Thymus (tissue), 14 donors: ENCODE measurements at places on chromosomes 16 and 17.
A peak's percentile ranks its signal among the peaks of the same experiment; 100 is the strongest.

GRCh38 chr16:24041834-24042631, 206.2 kb downstream of the PRKCB start:
- peak; percentile 24 for DNase-seq

DNA sequence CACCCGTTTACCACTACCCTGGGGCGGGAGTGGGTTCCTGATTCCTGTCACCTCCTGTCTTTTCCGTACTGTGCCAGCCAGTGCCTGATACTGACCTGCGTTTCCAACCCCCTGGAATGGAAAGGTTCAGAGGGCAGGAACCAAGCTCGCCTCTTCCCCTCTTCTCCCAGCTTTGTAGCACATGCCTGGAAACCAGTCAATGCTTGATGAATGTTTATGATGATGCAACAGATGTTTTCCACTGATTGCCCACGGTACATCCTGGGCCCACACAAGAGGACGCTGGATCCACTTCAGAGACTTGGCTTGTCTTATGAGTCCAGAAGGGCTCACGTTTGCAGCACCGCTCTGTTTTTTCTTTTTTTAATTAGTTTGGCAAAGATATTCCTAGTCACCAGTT, 262.0 kb downstream of the CPPED1 start:
- no peak for DNase-seq

GRCh38 chr17:16243385-16243784, 26.4 kb downstream of the PIGL start:
- no peak for DNase-seq

GRCh38 chr17:46929413-46929812, 6.5 kb downstream of the GOSR2 start:
- DNase-seq = no peak

- DNase-seq = no peak
These were observed 19.5 kb downstream of the CNGB1 start for GRCh38 chr16:57951204-57951960.

DNA sequence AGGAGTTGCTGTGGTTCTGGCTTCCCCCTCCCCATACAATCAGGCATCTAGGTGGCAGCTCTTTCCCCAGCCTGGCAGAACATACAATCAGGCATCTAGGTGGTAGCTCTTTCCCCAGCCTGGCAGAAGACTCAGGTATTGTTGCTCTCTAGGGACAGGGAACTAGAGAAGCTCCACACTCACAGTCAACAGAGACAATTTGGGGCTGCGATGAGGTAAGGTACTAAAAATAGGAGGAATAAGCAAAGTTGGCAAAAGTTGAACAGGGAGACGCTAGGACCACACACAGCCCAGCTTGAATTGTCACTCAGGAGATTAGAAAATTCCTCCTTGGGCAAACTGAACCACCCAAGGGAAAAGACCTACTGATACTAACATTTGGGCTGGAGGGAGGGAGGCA, 315.5 kb upstream of the CDH5 start:
- DNase-seq = no peak

DNA sequence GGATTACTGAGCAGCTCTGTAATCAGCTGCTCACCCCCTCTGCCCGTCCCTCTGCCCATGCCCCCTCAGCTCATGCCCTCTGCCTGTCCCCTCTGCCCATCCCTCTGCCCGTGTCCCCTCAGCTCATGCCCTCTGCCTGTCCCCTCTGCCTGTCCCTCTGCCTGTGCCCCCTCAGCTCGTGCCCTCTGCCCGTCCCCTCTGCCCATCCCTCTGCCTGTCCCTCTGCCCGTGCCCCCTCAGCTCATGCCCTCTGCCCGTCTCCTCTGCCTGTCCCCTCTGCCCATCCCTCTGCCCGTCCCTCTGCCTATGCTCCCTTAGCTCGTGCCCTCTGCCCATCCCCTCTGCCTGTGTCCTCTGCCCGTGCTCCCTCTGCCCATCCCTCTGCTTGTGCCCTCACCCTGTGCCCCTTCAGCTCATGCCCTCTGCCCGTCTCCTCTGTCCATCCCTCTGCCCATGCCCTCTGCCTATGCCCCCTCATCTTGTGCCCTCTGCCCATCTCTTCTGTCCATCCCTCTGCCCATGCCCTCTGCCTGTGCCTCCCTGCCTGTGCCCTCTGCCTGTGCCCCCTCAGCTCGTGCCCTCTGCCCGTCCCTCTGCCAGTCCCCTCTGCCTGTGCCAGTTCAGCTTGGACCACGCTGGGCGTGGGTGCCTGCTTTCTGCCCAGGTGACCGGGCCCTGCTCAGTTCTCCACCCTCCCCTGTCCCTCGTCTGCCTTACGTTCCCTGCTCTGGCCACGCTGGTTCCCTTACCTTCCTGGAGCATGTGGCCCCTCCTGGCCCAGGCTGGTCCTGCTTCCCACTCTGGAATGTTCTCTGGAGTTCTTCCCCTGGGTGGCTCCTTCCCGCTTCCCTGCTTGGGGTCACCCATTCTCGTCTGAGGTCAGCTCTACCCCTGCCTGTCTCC, 97.6 kb downstream of the NPIPB11 start:
- DNase-seq = no peak

DNA sequence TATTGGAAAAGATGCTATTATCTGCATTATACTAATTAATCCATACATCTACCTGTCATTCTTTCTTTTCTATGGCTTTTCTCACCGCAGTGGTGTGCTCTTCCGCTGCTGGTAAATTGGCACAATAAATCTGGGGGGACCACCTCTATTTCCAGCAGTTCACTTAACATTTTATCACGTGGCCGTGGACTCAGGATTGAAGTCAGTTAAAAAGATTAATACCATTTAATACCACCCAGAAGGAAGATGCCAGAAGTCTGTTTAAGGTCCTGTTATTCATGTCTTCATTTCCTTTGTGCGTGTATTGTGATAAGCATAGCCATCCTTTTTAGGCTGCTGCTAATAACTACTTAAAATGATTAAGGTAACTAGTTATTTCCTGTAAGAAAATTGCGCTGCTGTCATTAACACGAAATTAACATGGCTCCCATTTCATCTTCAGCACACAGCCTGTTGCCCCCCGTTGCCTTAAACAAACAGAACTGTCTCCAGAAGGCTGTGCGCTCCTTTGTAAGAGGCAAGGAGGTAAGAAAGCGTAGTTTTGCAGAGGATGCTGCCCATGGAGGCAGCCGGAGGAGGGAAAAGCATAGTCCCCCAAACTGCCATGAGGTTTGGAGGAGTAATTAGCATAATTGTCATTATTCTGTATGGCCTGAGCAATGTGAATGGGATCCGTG, 414.4 kb downstream of the UTP18 start:
- DNase-seq = no peak

GRCh38 chr17:38341035-38341721, 2.6 kb downstream of the GPR179 start:
- no peak for DNase-seq

DNA sequence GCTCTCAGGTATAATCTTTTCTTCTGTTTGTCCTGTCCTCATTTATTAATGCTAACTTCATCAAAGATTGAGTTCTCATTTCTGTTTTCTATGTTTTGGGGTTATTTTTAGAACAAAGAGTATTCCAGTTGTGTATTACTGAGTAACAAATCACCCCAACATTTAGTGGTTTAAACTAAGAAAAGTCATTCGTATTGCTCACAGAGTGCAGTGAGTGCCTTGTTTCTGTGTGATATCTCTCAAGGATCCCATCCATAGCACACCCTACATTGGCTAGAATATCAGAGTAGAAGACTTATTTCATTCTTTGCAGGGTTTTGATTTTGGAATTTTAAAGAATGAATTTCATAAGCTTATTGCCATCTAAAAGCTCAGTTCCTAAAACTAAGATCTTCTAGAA, 72.1 kb downstream of the VMP1 start:
- no peak for DNase-seq

DNA sequence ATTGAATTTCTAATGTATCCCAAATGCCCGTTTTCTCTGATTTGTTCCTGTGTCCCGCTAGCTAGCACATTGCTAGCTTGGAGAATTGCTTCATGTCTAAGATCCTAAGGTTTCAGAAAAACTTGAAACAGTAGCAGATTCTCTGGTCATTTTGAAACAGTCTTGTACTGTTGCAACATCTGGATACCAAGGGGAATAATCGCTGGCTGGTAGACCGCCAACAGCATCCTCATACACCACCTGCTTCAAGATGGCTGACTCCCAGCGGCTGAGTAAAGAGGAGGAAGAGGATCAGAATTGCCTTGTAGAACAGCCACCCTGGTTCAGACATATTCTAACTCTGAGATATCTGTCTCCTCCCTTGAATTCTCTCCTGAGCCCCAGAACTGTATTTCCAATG, 226.7 kb upstream of the ELAC2 start:
- DNase-seq = no peak

DNA sequence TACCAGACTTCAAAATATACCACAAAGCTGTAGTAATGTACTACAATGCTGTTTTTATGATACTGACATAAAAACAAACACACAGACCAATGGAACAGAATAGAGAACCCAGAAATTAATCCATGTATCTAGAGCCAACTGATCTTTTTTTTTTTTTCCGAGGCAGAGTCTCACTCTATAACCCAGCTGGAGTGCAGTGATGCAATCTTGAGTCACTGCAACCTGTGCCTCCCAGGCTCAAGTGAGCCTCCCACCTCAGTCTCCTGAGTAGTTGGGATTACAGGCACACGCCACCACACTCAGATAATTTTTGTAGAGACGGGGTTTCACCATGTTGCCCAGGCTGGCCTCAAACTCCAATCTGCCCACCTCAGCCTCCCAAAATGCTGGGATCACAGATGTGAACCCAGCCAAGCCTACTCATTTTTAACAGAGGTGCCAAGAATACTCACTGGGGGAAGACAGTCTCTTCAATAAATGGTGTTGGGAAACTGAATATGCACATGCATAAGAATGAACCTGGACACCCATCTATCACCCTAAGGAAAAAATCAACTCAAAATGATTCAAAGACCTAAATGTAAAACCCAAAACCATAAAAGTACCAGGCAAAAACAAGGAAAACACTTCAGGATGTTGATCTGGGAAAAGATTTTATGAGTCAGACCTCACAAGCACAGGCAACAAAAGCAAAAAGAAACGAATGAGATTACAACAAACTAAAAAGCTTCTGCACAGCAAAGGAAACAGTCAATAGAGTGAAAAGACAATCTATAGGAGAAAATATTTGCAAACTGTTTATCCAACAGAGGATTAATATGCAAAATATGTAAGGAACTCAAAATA, 63.1 kb downstream of the STX8 start:
- no peak for DNase-seq

- no peak for DNase-seq
These were observed 23.0 kb downstream of the KCNJ16 start for GRCh38 chr17:70098030-70098429.

DNA sequence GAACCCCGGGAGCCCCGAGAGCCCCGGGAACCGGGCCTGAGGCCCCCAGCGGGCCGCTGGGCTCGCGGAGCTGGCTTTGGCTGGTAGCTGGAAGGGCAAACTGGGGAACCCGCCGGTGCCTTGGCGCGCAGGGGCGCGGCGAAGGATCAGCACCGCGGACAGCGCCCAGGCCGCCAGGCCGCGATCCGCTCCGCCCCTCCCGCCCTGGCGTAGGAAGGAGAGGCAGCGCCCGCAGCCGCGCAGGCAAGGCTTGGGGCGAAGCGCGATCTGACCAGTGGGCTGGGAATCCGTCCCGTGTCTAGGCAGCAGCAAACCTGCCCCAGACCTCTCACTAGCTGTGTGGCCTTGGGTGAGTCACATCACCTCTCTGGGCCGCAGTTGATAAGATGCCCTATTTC, 331 bp upstream of the CCDC92B start:
- DNase-seq = peak; percentile 84
